Stimulated activated CD4-positive, alpha-beta T cell treated with anti-CD3 and anti-CD28 coated beads, TNF-alpha, amount 100 ng/mL, for 4 hours (primary cell): ENCODE measurements at places on chromosomes 12 and 14.

DNA sequence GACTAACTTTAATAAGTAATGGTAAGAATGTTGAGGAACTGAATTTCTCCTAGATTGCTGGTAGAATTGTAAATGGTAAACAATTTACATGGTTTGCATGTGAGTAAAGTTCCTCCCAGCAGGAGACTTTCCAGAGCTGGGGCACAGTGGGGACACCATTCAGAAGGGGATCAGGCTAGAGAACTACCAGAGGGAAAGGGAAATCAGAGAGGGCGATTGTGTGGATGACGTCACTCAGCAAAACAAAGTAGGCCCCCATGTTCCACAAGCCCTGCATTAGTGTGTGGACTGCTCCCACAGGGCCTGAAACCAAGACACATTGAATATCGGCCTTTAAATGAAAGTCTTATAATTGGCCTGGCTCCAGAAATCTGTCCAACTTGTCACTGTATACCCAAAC lies 9.5 kb downstream of the RNASE11 start:
- no peak for DNase-seq

- DNase-seq, result no peak
These were observed 10.1 kb downstream of the NUDT4 start for GRCh38 chr12:93387780-93388179.

DNA sequence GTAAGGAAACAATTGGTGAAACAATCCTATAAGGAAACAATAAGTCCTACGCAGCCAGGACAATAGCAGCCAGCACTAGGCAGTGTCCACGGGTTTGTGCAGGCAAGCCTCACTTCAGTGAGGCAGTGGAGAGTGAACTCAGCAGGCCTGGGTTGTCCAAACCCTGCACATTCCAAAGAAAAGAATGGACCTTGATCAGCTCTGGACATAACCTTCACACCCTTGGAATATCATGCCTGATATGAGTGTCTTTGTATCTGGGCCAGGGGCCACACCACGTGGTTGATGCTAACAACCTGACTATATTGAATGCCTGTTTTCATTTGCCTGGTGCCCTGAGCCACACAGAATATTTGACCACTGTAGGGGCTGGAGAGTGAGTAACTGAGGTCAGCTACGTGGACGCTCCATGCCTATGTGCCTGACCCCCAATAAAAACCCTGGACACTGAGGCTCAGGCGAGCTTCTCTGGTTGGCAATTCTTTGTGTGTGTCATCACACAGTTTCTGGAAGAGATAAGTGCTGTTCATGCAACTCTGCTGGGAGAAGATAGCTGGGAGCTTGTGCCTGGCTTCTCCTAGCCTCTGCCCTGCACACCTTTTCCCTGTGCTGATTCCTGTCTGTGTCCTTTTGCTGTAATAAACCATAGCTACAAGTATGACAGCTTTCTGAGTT lies 81.4 kb upstream of the NCOR2 start:
- DNase-seq, result no peak

DNA sequence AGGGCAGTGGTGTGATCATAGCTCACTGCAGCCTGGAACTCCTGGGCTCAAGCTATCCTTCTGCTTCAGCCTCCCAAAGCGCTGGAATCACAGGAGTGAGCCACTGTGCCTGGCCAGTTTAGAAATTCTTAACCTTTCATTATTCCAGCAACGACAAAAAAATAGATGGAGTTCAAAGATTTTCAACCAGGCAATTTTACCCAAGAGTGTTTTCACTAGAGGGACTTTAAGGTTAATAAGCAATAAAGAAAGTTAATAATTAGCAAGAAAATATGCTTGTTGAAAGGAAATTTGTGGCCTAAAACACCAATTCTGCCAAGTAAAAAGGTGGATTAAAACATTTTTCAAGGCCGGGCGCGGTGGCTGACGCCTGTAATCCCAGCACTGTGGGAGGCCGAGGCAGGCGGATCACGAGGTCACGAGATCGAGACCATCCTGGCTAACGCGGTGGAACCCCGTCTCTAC lies 14.8 kb downstream of the CDKL1 start:
- no peak for DNase-seq

- no peak for DNase-seq
These were observed 7.8 kb downstream of the GALNT6 start for GRCh38 chr12:51383269-51383905.

- no peak for DNase-seq
These were observed 1.3 kb downstream of the HOXC5 start for GRCh38 chr12:54033980-54034784.

GRCh38 chr14:34220921-34221320 lies 241.1 kb downstream of the SPTSSA start:
- no peak for DNase-seq

DNA sequence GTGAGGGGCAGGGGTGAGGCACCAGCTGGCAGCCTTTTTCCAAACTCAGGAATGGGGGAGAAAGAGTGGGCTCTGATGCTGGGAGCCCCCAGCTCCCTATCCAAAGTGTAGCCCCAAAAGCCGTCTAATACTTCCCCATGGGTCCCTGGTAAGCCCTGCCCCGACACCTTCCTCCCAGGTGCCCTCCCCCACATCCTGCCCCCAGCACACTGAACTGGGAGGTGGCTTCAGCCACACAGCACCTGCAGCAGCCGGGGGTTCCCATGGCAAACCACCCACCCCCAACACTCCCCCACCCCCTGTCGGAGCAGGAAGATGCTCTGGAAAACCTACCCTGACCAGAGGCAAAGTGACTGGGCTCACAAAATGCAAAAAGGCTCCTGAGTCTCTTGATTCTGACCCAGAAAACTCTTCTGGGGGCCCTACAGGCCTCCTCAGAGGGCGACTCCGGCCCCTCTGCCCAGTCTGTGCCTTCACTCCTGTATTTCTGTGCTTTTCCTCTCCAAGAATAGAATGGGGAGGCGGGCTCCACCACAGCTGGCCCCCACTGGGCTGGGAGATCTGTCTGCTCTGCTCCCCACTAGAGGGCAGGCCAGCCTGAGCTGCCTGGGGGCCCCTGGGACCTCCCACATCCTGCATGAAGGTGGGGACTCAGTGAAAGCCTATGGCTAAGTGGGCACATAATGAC lies 81.6 kb downstream of the ITPK1 start:
- DNase-seq, result no peak

DNA sequence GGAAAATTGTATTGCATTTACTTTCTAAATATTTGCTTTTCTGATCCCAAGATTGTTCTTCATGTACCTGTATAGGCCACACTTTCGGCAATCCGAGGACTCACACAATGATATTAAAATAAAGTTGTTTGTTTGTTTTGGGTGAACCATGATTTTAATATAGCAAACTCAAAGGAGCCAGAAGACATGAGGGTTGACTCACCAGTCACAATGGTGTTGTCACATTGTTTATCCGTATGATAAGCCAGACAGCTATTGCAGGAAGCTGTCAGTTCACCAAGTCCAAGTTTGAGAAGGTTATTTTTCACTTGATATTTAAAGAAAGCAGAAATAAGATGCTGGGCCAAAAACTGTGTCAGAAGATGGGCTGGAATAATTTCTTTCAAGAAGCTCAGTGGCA lies 67.1 kb upstream of the CPM start:
- no peak for DNase-seq

- DNase-seq, result no peak
These were observed 45.8 kb upstream of the TMED10 start for GRCh38 chr14:75222208-75222701.

- DNase-seq, result no peak
These were observed 173.8 kb downstream of the C12orf75 start for GRCh38 chr12:105504286-105504685.

DNA sequence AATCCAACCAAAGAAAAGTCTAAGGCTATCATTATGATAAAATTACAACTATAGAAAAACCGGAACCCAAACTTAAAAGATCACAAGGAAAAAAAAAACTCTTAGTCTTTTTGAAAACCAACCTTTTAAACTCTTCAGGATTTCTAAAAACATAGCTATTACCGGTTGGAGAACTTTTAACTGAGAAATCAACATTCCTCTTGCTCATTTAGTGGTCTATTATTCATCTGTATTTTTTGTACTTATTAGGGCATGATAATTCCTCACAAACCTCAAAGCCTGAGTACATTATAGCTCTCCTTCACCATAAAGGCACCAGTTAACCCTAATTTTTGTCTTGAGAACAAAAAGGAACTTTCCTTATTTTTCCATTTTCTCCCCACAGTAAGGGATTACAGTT lies 10.4 kb downstream of the LUM start:
- no peak for DNase-seq

- no peak for DNase-seq
These were observed 20.4 kb downstream of the LTBR start for GRCh38 chr12:6404390-6404789.

DNA sequence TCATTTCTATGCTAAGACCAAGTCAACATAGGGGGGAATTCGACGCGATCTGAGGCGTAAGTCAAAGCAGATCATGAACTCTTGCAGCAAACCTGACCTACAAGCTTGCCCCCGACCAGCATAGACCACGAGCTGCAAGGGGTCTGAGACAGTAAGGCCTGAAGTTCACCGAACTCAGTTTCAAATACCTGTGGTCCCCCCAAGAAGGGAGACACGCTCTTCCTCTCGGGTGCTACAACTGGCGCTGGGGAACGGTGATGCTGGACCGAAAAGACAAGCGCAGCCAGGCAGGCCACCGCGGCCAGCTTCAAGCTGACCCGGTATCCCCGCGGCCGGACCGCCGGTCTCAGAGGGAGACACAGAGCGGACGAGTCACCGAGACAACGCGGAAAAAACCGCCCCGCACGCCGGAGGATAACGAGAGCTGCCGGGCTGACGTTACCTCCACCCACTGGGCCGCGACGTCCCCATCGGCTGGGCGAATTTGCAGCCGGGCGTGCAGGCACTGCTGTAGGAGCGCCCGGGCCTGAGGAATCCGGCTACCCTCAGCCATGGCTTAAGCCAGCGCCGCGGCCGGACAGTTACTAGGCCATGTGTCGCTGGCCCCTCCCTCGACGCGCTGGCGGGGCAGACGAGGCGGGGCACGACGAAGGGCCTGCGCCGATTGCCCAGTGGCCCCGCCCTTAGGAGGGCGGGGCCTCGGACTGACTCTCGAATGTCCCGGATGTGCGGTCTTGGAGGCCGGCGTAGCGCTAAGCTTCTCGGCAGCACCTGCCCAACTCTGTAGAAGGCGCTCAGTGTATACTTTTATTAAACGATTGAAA lies at the start of gene DTD2:
DTD2 (minus strand) TSS at position 666 of the 824 bp plus-strand sequence; CDS start at position 553, 113 bp downstream.
- peak; percentile 87 for DNase-seq

GRCh38 chr14:99546234-99546879 lies 57.6 kb downstream of the CCDC85C start:
- DNase-seq, result no peak

DNA sequence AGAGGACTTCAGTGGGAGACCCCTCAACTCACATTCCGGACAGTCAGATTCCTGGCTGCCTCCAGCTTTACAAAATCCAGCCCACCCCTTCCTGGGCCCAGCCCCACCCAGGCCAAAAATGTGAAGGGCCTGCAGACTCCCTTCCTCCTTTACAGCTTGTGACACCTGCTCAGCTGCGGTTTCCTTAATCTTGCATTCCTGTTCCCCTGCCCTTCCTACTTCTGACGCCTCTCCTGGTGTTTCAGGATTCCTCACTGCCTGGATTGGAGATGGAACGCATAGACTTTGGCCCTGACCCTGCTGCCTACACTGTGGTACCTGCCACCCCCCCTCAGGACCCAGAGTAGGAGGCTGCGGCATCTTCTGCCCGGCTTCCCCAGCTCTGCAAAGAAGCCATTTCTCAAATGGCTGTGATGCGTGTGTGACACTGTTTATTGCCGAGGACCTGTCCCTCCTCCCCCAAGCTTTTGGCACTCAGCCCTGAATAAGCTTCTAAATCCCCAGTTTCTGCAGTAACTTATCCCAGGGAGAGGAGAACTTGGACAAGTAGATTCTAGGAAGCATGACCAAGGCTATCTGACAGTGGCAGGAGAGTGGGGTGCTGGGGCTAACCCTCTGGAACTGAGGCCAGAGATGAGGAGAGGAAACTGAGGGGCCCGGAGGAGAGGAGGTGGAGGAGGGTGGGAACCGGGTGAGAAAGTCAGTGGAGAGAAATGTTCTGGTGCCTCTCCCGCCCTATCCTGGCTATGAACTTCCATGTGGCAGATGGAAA lies 24.9 kb upstream of the BCDIN3D start:
- no peak for DNase-seq

GRCh38 chr12:99476956-99477355 lies 170.6 kb upstream of the GARIN6 start:
- no peak for DNase-seq

DNA sequence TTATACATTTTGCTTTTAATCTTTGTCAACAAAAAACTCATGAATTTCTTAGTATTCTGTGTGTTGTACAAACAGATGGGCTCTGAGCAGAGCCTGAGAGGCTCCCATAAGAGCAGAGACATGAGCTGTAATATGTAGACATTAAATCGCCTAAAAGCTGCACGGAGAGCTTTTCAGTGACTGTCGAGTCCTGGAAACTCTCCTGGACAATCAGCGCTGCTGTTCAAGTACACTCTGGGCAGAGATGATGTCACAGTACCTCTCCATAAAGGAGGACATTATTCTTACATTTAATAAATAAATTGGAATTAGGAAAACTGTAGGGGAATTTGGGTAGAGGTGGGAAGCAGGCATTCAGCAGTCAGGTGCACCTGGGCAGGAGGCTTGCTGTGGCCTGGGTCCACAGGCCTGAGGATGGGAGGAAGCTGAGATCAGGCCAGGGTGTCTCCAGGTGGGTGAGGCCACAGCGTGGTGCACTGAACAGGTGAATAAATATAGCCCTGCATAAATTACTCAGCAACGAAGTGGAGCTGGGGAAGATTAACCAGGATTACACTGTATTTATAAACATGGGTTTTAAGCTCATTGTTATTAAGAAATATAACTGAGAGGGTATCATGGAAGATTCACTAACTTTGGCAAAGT lies 13.3 kb upstream of the TCL1A start:
- DNase-seq, result no peak

- DNase-seq, result peak; percentile 53
These were observed 226.1 kb downstream of the CHST11 start for GRCh38 chr12:104682790-104683279.

- DNase-seq, result no peak
These were observed 71.4 kb upstream of the SRSF5 start for GRCh38 chr14:69695322-69696203.

- DNase-seq, result no peak
These were observed 22.4 kb upstream of the DIO3 start for GRCh38 chr14:101538878-101539277.

GRCh38 chr14:89461256-89461655 lies 44.2 kb upstream of the FOXN3 start:
- no peak for DNase-seq

DNA sequence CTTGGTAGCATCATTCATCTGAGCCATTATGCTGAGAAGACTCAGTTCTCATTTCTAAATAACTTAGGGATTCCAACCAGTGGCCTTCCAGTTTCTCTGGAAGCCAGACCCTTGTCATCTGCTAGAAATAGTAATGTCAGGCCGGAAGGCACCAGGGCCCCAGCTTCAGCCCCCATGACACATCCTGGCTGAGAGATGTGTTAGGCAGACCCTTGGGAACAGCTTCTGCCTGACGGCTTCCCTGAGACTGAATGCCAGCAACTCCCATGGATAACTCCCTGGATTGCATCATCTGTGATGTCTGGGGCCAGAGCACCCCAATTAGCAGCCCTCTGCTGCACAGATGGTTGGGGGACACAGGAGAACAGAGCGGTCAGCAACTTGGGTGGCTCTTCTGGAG lies 583.5 kb upstream of the TBX3 start:
- no peak for DNase-seq
